Sigmoid colon (tissue), 7 donors: ENCODE measurements at places on chromosomes 1 and 21. TPM values are rescaled to one million over a fixed set of nuclear protein-coding genes. Genes with fewer than 3 reads are reported as not detected.

VAMP4 gene
- 16.9 TPM for total RNA-seq

PRMT2 gene
- 116 TPM for total RNA-seq

UBL4B gene
- 0.33 TPM for total RNA-seq

PLA2G2F gene
- total RNA-seq: not detected

DNA sequence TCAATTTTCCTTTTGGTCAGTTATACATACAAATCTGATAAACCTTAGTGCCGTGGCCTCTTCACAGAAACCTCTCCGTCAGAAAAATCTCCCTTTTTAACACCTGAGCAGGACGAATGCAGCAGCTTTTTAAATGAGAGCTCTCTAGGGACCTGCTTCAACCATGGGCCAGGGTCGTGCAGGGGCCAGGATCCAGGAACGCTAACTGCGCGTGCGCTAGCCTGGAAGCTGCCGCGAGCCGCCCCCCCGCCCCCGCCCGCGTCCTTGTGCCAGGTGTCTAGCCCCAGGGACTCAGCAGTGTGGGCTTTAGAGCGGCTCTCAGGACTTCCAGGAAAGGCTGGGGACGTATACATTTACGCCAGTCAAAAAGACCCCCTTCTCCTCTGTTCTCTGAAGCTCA, 136.8 kb upstream of the FMN2 start:
- H3K36me3 ChIP-seq: no peaks in the 10 kb centered on the region
- no peak for DNase-seq
- no peaks in the 10 kb centered on the region for H3K4me1 ChIP-seq
- no peak overlapping the region for H3K4me3 ChIP-seq
- H3K27me3 ChIP-seq: no peaks in the 10 kb centered on the region

- H3K4me3 ChIP-seq: no peak overlapping the region
- H3K4me1 ChIP-seq: peaks cover 9% of the 10 kb centered on the region
- H3K27ac ChIP-seq: no peak overlapping the region
- no peaks in the 10 kb centered on the region for H3K27me3 ChIP-seq
- DNase-seq: no peak
- no peaks in the 10 kb centered on the region for H3K36me3 ChIP-seq
Measured at GRCh38 chr1:229570891-229571516, 12.5 kb upstream of the ABCB10 start.

- H3K36me3 ChIP-seq: no peaks in the 10 kb centered on the region
- no peak overlapping the region for H3K4me3 ChIP-seq
- no peaks in the 10 kb centered on the region for H3K4me1 ChIP-seq
- no peak for DNase-seq
- no peaks in the 10 kb centered on the region for H3K27me3 ChIP-seq
- H3K27ac ChIP-seq: no peak overlapping the region
Measured at GRCh38 chr21:37378700-37379139, 12.1 kb downstream of the DYRK1A start.

DNA sequence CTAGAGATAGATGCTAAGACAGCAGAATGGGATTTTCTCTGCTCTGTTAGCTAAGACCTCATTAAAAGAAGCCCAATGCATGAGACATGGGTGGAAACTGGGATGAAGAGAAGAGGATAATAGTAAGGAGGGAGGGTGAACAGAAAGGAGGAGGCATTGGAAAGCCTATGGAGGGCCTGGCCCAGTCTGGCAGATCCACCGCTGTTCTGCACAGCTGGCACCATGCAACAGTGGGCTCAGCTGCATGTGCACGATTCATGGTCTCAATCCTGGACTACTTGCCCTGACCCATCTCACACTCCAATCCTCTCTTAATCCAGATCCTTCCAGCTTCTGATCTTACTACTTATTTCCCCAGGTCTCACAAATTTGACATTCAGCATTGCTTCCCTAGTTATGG, 2.2 kb downstream of the PHC2 start:
- no peak overlapping the region for H3K4me3 ChIP-seq
- H3K27ac ChIP-seq: peak overlapping the region; percentile 87
- no peaks in the 10 kb centered on the region for H3K27me3 ChIP-seq
- no peaks in the 10 kb centered on the region for H3K4me1 ChIP-seq

GRCh38 chr1:107344268-107344760, 203.5 kb downstream of the NTNG1 start:
- no peaks in the 10 kb centered on the region for H3K36me3 ChIP-seq
- H3K4me1 ChIP-seq: no peaks in the 10 kb centered on the region
- H3K4me3 ChIP-seq: no peak overlapping the region
- DNase-seq: no peak

DNA sequence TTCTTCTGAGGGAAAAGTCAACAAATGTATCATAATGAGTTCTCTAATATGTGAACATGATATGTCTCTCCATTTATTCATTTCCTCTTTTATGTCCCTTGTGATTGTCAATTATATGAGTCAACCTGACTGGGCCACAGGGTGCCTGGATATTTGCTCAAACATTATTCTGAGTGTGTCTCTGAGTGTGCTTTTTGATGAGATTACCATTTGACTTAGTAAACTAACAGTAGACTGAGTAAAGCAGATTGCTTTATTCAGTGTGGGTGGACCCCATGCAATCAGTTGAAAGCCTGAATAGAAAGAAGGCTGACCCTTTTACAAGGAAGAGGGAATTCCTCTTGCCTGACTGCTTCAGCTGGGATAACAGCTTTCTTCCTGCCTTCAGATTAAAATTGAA, 142.6 kb downstream of the SLC35F3 start:
- no peaks in the 10 kb centered on the region for H3K27me3 ChIP-seq
- no peak overlapping the region for H3K4me3 ChIP-seq
- no peak for DNase-seq
- no peak overlapping the region for H3K27ac ChIP-seq

DNA sequence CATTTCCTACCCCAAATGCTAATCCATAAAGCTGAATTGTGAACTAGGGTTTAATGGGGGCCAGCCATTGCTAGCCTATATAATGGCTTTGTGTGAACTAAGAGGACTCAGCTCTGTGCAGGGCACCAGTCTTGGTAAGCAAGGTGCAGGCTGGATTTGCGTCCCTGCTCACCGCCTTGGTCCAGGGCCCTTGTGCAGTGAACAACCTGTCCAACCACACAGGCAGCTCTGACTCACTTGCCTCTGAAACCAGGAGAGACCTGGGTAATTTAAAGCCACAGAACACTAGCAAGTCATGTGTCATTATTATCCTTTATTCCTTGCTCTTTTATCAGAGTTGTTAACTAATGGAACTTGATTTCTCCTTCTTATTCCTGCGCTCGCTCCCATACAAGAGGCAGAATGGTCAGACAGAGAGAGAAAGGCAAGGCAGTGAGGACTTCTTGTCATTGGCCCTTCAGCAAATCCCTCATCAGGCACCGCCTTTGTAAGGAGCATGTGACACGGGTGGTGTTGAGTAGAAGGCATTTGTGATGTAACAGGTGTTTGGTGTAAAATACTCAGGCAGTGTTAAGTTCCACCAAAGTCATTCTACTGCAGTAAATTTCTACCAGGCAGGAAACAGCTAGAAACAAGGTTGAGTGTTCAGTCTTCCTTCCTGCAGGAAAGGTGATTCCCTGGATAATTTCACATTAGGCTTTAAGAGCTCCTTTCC, 67.3 kb upstream of the OLIG2 start:
- no peak overlapping the region for H3K27ac ChIP-seq
- H3K4me3 ChIP-seq: no peak overlapping the region
- peaks cover 3% of the 10 kb centered on the region for H3K27me3 ChIP-seq
- H3K36me3 ChIP-seq: no peaks in the 10 kb centered on the region

GRCh38 chr21:39087238-39088030, 95.8 kb downstream of the PSMG1 start:
- no peak overlapping the region for H3K4me3 ChIP-seq
- peaks cover 5% of the 10 kb centered on the region for H3K4me1 ChIP-seq

GRCh38 chr21:36115138-36115730, 19.6 kb upstream of the CBR3 start:
- H3K4me1 ChIP-seq: no peaks in the 10 kb centered on the region
- no peak overlapping the region for H3K4me3 ChIP-seq
- H3K27ac ChIP-seq: no peak overlapping the region
- H3K27me3 ChIP-seq: no peaks in the 10 kb centered on the region
